K562 (cell line): ENCODE measurements at places on chromosomes 1 and 21. TPM values are rescaled to one million over a fixed set of nuclear protein-coding genes. Genes with fewer than 3 reads are reported as not detected.
A peak's percentile ranks its signal among the peaks of the same experiment; 100 is the strongest.

DNA sequence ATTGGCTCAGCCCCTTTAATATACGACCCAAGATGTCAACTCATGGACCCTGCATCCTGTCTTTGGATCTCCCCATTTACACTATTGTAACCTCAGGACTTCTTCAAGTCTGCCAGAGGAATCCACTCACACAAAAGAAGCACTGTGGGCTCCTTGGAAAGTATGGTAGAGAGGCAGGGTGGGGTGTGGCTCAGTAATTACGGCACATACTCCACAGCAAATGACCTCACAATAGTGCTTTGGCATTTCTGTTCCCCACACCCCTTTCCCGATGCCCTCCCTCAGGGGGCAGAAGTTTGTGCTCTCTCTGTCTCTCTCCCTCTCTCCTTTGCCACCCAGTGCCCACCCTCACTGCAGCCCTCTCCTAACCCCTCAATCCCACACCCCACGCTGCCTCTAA is 27.8 kb upstream of the IFNAR2 start:
- DNase-seq = no peak

GRCh38 chr1:185956881-185957280 is 222.7 kb downstream of the HMCN1 start:
- no peak for DNase-seq

GRCh38 chr1:162736633-162737067 is 53.9 kb upstream of the HSD17B7 start:
- DNase-seq = no peak

GRCh38 chr1:112188611-112189010 is 199.1 kb upstream of the KCND3 start:
- DNase-seq = no peak

DNA sequence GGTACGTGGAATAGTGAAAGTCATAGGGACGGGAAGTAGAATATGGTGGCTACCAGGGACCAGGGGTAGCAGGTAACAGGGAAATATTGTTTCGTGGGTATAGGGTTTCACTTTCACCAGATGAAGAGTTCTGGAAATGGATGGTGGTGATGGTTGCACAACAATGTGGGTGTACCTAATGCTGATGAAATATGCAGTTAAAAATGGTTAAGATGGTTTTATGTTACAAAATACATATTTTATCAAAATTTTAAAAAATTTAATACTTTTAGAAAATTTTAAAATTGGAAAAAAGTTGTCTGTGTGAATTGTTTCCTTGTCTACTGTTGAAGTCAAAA is 55.5 kb upstream of the TLR5 start:
- no peak for DNase-seq

GRCh38 chr21:40685141-40685540 is 161.8 kb downstream of the DSCAM start:
- no peak for DNase-seq

The TBX19 gene
- 1.8 and 2.1 TPM in 2 replicates for total RNA-seq

DNA sequence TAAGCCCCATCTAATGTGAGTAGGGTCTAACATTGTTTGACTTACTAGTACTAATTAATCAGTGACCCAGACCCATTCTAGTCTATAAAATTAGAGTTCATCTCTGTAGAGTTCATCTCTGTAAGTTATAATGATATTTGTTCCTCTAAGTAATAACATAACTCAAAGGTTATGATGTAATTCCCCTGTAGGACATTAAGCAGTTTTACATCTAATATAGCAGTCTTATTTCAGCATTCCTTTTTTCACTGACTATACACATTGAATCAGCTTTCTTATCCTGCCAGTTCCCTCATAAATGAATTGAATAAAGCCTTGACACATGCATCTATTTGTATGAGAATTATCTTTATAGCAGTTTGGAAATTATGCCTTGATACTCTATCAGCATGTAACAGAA is 90.9 kb downstream of the SH3GLB1 start:
- DNase-seq = no peak

The ZBTB21 gene
- 15.2 and 16.2 TPM in 2 replicates for total RNA-seq

DNA sequence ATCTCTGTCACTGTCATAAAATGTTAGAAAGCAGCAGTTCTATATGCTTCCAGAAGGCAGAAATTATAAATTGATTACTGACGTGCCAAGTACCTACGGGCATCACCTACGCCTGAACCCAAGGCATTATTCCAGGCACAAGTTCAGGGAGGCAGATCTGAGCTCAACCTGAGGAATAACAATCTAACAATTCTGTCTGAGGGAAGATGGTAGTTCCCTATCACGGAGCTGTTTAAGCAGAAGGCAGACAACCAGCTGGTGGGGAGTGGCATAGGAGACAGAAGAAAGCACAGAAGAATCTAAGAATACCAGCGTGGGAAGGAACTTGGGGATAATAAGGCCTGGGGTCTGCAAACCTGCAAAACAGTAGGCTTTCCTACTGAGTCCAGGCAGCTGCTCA is 40.4 kb downstream of the SLC9A1 start:
- DNase-seq = no peak

- DNase-seq = no peak
Observed at GRCh38 chr1:185693654-185694053, 40.5 kb upstream of the HMCN1 start.

DNA sequence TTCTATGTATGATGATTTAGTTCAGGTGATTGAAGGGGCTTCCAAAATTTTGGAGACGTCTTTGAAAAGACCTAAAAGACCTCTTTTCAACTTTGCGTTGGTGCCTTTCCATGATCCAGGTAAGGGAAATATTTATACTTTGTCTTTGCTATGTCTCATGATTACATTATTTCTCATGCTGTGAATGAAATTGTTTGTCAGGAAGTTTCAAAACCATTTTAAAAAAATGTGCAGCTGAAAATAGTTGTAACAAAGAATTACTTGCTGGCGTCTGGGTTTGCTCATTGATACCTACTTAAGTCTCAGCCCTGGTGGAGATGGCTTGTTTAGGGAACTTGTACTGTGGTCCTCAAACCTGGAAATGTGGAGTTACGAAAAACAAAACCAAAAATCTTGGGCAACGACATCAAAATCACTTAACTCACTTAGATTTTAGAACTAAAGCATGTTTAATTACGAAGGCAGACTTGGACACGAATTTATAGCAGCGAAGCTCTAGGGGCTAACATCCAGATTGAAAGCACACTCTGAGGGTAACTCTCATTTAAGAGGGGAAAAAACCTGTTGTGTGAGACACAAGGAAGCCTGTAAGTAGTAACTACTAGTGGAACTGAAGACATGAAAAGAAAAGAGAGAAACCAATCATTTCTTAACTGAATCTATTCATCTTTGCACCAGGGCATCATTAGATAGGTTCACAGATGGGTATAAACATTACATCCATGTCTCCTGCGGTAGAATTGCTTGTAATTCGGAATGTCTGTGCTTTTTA is 924 bp downstream of the HMCN1 start:
- no peak for DNase-seq

GRCh38 chr1:62687421-62687902 is 724 bp downstream of the DOCK7 start:
- DNase-seq = peak; percentile 45

DNA sequence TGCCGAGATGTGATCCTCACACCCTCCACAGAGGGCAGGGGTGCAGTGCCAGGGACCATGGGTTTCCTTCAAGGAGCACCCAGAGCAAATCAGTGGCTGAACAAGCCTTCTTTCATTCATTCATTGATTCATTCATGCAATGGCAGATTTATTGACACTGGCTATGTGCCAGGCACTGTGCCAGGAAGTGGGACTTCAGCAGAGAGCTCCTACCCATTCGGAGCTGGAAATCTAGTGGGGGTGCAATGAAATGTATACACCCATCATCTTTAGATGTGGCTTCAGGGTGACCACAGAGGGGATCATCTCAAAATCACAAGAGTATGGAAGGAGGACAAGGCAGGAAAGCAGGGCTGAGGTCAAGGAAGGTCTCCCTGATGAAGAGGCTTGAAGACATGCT is 18.9 kb downstream of the SLC6A9 start:
- DNase-seq = no peak

- DNase-seq = no peak
Observed at GRCh38 chr1:95407131-95407885, 173.3 kb downstream of the RWDD3 start.

GRCh38 chr1:191346381-191346780 is 811.9 kb upstream of the RGS18 start:
- no peak for DNase-seq

The NTNG1 gene
- total RNA-seq = not detected in 2 replicates

GRCh38 chr1:72066431-72066830 is 215.9 kb downstream of the NEGR1 start:
- no peak for DNase-seq

The NOC2L gene
- 407 and 410 TPM in 2 replicates for total RNA-seq
